CD4-positive, alpha-beta memory T cell (primary cell): ENCODE measurements at places on chromosomes 11 and 22. TPM values are rescaled to one million over a fixed set of nuclear protein-coding genes. Genes with fewer than 3 reads are reported as not detected.
A peak's percentile ranks its signal among the peaks of the same experiment; 100 is the strongest.

HPX gene
- 0.83 TPM for total RNA-seq

SF1 gene
- 805 TPM for total RNA-seq

DNA sequence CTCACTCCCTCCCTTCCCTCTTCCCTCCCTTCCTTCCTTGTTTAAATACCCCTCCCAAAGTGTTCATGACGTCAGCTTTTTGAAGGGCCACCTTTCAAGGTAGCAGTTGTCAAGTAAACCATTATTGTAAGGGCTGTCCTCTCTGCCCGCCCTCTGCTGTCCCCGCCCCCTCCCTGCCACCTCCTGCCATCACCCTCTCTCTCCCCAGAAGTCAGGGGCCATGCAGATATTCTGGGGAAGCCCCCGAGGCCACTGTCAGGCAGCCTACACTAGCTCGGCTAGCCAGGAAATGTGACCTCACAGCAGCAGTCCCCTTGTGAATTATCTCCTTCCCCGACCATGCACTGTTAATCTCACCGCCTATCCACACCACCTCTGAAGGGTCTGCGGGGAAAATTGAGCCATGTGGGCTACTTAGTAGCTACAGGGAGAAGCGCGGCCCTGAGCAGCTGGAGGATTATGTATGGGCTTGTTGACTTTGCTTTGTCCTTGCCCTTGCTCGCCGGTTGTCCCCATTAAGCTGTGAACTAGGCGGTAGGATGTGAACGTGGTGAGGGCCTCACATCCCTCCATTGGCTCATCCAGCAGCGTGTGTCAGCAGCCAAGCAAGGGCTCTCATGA, 42.1 kb upstream of the ATXN10 start:
- DNase-seq: no peak

DNA sequence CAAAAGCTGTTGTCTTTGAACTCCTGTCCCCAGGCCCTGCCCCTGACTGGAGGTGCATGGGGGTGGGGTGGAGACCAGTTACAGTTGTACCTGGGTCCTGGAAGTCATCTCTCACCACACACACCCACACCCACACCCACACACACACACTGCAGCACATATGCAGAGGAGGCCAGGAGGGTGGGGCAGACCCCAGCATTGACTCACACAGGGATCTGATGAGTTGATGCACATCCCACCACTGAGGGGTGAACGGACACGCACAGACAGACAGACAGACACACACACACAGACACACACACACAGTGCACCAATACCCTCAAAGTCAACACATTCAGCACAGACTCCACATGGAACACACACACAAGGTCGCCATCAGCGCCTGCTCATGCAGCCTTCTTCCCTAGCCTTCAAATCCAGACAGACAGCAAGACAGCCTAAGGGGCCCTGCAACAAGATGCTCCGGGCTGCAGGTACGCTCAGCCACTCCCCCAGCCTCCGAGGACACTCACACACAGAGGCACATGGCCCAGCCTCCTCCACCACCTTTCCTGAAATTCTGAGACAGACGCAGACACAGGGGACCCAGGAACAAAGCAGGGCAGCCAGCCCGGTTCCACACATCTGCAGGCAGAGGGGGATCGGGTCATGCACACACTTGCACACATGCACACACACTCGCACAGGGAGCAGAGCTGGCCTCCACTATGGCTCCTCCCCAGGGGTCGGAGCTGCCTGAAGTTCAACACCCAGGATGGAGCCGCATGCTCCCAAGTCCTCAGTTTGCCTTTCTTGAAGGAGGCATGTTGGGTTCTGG, 26.5 kb downstream of the SYT7 start:
- no peak for DNase-seq

GRCh38 chr11:19951558-19952115, 208.6 kb downstream of the DBX1 start:
- peak; percentile 22 for DNase-seq
